Uterus (tissue), 4 donors: ENCODE measurements at places on chromosomes 7 and 10. TPM values are rescaled to one million over a fixed set of nuclear protein-coding genes. Genes with fewer than 3 reads are reported as not detected.

DNA sequence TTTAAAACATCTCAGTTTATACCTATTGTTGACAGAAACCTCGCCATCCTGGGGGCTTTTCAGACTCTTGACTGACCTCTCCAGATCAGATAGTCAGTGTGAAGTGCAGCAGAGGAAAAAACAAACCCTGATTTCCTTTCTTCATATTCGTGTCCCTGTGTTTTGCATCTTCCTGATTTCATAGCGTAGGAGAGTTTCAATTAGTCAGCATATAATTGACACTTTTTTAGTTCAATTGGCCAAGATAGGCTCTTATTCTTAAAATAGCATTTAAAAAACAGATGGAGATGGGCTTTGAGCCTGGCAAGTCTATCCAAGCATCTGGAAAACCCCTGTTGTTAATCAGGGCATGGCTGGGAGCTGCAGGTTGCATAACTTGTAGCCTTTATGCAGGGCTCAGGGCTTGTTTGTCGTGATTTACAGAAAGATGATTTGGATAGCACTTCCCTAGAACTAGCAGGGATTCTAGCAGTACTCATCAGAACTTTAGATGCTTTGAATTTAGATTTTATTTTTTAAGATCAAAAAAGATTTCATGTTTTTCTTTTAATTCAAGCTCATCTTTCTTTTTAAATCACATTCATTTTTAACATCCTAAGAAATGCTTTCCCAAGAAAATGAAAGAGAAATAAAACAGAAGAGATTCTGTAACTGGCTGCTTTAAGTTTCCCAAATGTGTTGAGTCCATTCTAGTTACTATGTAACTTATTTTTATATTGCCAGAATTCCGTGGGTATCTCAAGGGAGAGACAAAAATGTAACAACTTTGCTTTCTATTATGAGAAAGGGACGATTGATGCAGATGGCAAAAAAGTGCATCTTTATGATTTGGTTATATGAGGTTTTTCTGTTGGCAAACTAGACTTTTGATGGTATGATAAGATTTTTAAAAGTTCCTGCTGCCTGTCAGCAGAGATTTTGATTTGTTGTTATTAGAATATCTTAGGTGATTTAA, 270.8 kb upstream of the FZD8 start:
- no peak for DNase-seq
- H3K27me3 ChIP-seq = no peaks in the 10 kb centered on the region
- no peaks in the 10 kb centered on the region for H3K36me3 ChIP-seq
- no peak overlapping the region for H3K4me3 ChIP-seq

GRCh38 chr7:47601119-47601880, 19.4 kb upstream of the TNS3 start:
- no peaks in the 10 kb centered on the region for H3K27me3 ChIP-seq
- DNase-seq = no peak
- H3K4me3 ChIP-seq = no peak overlapping the region
- H3K36me3 ChIP-seq = no peaks in the 10 kb centered on the region
- peak overlapping the region; percentile 48 for H3K27ac ChIP-seq
- no peaks in the 10 kb centered on the region for H3K4me1 ChIP-seq

Gene PDLIM1
- 131 TPM for total RNA-seq

Gene ACHE
- 6.7 TPM for total RNA-seq

DNA sequence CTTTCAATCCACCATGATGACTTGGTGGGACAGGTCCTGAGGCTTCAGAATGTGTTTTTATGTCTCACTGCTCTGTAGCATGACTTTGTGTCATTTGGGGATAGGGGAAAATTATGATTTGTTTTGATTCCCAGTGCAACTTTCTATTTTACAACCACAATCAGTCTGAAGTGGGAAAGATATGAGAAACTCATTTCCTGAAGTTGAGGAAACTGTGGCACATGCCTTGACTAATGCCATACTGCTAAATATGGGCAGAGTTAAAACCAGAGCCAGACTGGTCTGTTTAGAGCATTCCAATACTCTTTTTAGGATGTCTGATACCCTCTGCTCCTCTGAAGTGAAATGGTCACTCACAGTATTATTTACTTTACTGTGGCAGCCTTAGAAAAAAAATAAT, 307.7 kb downstream of the ADRA2A start:
- no peaks in the 10 kb centered on the region for H3K36me3 ChIP-seq
- H3K4me1 ChIP-seq = no peaks in the 10 kb centered on the region

DNA sequence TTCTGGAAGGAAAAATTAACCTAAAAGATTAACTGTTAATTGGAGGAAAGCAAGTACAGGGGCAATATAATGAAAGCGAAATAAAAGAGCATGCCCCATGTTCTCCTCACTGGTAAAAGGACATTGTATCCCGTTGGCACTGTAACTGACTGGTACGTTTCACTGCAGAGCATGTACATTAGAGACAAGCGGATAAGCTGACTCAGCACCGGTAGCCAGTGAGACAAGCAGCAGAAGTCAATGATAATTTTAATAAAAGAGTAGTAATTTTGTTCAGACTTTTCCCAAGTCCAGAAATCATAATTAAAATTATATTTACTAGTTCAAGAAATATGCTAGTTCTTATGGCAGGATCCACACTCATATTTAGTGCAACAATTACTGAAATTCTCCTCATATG, 161.5 kb upstream of the VWC2 start:
- H3K4me1 ChIP-seq = no peaks in the 10 kb centered on the region
- no peak for DNase-seq
- H3K27me3 ChIP-seq = no peaks in the 10 kb centered on the region
- no peaks in the 10 kb centered on the region for H3K36me3 ChIP-seq
- no peak overlapping the region for H3K27ac ChIP-seq

Gene CHST12
- total RNA-seq = 5.6 TPM

- no peak overlapping the region for H3K27ac ChIP-seq
- H3K36me3 ChIP-seq = no peaks in the 10 kb centered on the region
- H3K27me3 ChIP-seq = no peaks in the 10 kb centered on the region
- no peak overlapping the region for H3K4me3 ChIP-seq
- H3K4me1 ChIP-seq = no peaks in the 10 kb centered on the region
Observed at GRCh38 chr10:98318861-98319260, 50.9 kb upstream of the LOXL4 start.

GRCh38 chr7:130273933-130274255, 7.2 kb downstream of the CPA2 start:
- peak overlapping the region; percentile 74 for H3K27ac ChIP-seq
- no peaks in the 10 kb centered on the region for H3K27me3 ChIP-seq
- H3K4me3 ChIP-seq = peak overlapping the region; percentile 28
- no peaks in the 10 kb centered on the region for H3K4me1 ChIP-seq

GRCh38 chr10:11551916-11552602, 59.4 kb downstream of the USP6NL start:
- no peaks in the 10 kb centered on the region for H3K36me3 ChIP-seq
- no peaks in the 10 kb centered on the region for H3K27me3 ChIP-seq
- H3K4me3 ChIP-seq = no peak overlapping the region

DNA sequence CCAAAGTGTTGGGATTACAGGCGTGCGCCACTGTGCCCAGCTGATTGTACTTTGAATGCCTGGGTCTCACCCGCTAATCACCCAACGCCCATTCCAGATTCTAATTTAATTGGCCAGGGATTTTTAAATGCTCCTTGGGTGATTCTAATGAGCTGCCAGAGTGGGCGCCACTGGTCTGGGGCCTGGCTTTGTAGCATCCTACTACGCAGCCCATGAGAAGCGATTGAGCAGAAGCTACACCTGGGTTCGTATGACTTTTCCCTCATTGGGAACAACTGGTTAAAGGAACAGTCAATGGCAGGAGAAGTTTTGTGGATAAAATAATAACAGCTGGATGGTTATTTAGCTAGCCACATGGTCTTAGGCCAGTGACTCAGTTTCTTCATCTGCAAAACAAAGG, 108.0 kb downstream of the SPAG6 start:
- H3K4me1 ChIP-seq = no peaks in the 10 kb centered on the region
- H3K4me3 ChIP-seq = no peak overlapping the region
- no peak for DNase-seq
- H3K36me3 ChIP-seq = no peaks in the 10 kb centered on the region
- H3K27me3 ChIP-seq = no peaks in the 10 kb centered on the region

GRCh38 chr10:128160297-128160711, 34.1 kb upstream of the MKI67 start:
- H3K36me3 ChIP-seq = no peaks in the 10 kb centered on the region
- H3K27me3 ChIP-seq = no peaks in the 10 kb centered on the region
- H3K4me1 ChIP-seq = no peaks in the 10 kb centered on the region
- H3K4me3 ChIP-seq = no peak overlapping the region
- no peak overlapping the region for H3K27ac ChIP-seq

DNA sequence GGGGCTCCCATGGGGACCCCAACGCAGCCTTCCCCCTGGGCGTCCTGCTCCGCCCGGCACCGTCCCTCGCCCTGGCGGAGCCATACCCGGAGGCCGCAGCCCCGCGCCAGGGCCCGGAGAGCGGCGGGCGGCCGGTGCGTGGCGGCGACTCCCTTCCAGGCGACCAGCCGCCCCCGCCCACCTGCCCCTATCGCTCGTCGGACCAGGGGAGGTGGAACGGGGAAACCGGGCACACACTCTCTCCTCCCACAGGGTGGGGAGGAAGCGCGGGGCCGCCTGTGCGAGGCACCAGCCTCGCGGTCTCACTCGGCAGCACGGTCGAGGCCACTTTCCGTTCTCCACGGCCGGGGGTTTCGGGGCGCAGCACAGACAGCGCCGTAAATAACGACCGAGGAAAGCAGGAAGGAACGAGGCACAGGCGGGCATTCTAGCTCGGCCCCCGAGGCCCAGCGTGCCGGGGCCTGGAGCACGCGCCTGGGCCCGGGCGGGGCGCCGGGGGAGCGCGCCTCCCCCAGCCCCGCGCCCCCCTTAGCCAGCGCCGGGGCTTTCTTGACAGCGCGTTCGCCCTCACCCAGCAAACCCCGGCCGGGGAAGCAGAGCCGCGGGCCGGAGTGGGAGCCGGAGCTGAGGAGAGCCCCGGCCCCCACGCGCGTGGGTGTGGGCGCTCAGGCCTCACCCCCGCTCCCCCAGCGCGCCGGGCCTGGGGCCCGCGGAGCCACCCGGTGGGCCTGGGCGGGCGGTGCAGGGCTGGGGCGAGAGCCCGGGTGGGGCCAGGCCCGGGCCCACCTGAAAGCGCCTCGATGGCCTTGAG, 936 bp downstream of the IGF2BP3 start:
- peaks cover 74% of the 10 kb centered on the region for H3K27me3 ChIP-seq
- no peak overlapping the region for H3K27ac ChIP-seq
- H3K4me3 ChIP-seq = no peak overlapping the region

- H3K4me1 ChIP-seq = no peaks in the 10 kb centered on the region
- DNase-seq = no peak
- no peak overlapping the region for H3K27ac ChIP-seq
- no peaks in the 10 kb centered on the region for H3K27me3 ChIP-seq
- no peaks in the 10 kb centered on the region for H3K36me3 ChIP-seq
Observed at GRCh38 chr10:114084215-114084614, 40.5 kb downstream of the ADRB1 start.

Gene SPRN
- not detected for total RNA-seq

DNA sequence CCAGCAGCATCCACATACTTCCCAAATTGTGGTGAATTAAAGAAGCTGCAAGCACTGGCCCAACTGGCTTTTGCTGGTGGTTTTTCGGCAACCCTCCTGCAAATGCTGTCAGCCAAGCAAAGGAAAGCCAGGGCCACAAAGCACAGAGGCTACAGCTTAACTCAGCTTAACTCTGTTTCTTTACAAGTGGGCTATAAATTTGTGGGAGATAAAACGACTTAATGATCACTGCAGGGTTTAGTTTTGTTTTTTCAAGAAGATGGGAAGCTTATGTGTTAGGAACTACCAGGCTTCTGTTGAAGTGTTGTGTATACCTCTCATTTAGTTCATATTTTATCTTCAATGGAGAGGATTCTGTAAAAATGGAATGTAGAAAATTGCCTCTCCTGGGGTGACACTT, 110.6 kb downstream of the TACC2 start:
- no peaks in the 10 kb centered on the region for H3K36me3 ChIP-seq
- no peaks in the 10 kb centered on the region for H3K4me1 ChIP-seq
- H3K27ac ChIP-seq = no peak overlapping the region
- H3K4me3 ChIP-seq = no peak overlapping the region

GRCh38 chr10:86753051-86753450, 3.4 kb upstream of the BMPR1A start:
- no peaks in the 10 kb centered on the region for H3K4me1 ChIP-seq
- H3K27ac ChIP-seq = no peak overlapping the region
- H3K36me3 ChIP-seq = no peaks in the 10 kb centered on the region
- DNase-seq = no peak
- H3K27me3 ChIP-seq = no peaks in the 10 kb centered on the region

DNA sequence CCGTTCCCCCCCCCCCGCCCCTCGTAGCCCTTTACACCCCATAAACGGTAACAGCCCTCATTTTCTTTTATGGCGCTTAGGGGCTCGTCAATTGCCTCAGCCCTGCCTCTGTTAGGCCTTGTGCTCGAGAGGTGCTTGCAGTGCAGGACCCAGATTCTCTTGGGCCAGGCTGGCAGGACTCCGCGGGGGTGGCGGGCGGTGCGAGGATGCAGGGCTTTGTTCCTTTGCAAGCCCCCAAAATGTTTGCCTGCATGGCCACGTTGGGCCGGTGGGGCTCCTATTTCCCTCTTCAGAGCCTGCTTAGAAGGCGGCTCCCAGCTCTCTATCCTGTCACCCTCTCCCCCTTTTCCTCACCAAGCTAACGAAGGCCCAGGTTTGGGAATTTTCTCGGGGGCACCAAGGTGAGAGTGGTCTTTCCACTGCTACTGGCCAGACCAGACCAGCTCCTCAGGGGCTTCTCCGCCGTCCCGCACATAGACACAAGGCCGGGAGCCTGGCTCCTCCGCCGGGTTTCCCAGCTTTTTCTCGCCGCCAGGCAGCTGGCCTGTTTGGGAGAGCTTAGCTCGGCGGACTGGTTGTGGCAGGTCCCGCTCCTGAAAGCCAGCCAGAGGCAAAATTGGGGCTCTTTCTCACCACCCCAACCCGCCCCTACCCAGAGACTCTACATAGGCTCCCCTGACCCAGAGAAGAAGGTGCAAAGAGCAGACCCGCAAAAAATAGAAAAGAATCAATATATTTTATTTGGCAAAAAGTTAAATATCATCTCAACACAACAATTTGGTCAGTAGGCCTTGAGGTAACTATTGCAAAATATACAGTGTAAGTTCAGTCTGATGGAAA, 3.4 kb downstream of the HOXA9 start:
- peak overlapping the region; percentile 66 for H3K4me3 ChIP-seq
- no peaks in the 10 kb centered on the region for H3K36me3 ChIP-seq
- peak overlapping the region; percentile 96 for H3K27ac ChIP-seq
- no peaks in the 10 kb centered on the region for H3K4me1 ChIP-seq
- peak; percentile 41 for DNase-seq

- no peak for DNase-seq
- no peak overlapping the region for H3K27ac ChIP-seq
- H3K27me3 ChIP-seq = no peaks in the 10 kb centered on the region
- H3K36me3 ChIP-seq = no peaks in the 10 kb centered on the region
Observed at GRCh38 chr10:1243486-1244234, 187.5 kb downstream of the WDR37 start.

Gene PPP1R17
- total RNA-seq = not detected

Gene SPAM1
- not detected for total RNA-seq
